Putamen (tissue), 1 donor: ENCODE measurements at places on chromosomes 16 and 17.

- no peak for DNase-seq
These were observed 28.1 kb downstream of the WSCD1 start for GRCh38 chr17:6098050-6098822.

- DNase-seq, result no peak
These were observed 20.4 kb upstream of the IL4R start for GRCh38 chr16:27293343-27293742.

DNA sequence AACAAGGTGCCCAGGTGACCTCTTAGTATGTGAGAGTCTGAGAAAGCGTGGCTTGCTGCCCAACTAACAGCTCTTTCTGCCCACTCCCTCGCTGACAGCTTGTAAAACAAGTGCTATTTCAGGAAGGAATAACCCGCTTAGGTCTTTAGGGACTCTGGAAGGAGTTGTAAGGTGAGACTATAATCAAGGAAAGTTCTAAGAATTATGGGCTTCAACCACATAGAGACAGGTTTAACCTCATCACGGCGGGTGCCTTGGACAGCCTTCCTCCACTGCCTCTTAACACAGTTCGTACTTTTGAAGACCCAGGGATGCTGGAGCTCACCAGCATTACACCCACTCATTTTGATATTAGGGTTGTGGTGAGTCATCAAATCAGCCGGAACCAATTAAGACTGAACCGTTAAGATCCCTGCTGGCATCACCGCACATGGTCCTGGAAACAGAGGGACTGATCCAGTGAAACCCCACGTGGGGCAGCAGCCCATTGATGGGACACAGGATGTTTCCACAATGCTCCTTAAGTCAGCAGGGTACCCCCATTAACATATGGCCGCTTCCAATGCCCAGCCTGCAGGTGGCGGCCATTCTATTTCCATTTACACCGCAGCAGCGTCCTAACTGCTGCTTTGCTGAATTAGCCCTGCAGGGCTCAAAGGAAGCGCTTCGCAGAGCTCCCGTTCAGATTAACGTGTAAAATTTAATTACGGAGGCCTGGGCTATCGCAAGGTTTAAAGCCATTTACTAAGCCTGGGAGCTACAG lies 176.6 kb upstream of the SDK2 start:
- DNase-seq, result no peak

DNA sequence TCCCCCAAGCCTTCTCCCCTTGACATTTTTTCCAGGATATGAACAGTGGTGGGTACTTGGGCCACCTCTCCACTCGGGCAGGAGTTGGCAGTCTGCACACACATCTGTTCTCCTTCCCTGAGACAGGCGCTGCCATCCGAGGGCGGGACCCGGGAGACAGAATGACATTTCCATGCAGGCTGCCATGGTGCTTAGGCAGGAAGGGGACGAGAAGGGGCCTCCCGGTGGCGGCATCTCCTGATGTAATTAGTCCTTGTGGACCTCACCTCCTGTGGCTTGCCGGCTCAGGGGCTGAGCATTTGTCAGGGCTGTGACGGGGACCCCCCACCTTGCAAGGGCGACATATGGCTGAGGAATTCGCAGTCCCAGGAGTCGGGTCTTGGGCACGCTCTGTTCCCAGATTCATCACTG lies 197.2 kb downstream of the FOXL1 start:
- DNase-seq, result no peak

DNA sequence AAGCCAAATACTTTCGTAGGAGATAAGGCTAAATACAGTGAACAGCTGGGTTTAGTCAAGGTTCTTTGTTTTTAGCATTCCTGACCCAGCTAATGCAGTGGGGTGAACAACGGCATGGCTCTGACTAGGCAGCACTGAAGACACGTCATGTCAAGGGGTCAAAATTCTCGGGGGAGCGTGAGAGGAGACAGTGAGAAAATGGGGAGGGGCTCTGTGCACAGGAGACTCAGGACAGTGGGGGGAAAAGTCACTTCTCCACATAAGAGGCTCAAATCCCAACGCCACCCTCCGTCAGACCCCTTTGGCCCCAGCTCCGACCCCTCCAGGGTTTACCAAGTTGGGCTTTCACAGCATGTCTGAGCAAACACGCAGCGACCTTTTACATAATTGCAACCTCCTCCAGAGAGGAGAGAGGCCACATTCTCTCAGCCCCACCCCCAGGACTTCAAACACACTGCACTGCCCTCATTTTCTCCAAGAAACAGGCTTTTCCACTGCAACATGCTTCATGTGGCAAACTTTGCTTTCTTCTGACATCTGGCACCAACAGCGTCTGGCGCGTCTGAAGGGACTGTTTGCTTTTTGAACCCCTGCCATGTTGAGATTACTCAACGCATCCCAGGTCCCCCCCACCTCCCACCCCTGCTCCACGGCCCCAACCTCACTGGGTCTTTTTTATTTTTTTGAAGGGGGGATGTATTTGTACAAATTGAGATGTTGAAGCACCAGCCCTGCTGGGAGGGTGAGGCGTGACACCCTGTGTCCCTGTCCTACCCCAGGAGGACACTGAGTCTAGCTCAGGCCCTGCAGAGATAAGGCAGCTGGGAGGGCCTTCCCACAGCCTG lies 30.0 kb downstream of the AXIN2 start:
- DNase-seq, result no peak

DNA sequence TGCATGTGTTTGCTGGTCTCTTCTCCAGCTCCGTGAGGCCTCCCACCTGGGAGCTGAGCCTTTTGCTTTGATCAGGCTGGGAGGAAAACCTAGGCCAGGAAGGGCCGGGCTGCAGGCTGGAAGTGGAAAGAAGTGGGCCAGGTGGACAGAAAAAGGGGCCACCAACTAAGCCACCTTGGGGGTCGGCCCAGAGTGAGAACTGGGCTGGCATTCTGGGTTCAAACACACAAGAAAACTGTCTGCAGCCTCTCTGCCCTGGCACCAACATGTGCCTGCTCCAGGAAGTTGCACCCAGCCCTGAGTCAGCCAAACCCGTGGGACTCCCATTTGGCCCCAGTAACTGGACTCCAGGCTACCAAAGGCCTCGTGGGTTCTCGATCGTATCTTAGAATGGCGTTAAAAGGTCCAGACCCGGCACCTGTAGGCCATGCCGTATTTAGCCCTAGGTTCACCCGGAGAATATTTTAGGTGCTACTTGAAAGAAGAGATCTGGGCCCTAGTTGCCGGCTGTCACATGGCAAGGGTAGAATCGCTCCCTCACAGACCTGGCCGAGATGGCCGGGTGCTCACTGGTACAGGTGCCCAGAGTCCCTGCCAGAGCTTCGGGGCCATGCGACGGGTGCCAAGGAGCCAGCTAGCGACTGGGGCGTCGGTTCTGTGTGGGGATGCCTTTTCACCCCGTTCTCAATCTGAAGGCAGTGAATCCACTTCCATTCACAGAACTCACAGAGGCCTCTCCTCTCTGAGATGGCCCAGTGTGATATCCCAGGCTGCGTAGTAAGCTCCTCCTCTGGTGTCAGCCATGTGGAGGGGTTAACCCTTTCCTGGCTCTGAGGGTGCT lies 236.6 kb downstream of the MRTFB start:
- DNase-seq, result no peak

DNA sequence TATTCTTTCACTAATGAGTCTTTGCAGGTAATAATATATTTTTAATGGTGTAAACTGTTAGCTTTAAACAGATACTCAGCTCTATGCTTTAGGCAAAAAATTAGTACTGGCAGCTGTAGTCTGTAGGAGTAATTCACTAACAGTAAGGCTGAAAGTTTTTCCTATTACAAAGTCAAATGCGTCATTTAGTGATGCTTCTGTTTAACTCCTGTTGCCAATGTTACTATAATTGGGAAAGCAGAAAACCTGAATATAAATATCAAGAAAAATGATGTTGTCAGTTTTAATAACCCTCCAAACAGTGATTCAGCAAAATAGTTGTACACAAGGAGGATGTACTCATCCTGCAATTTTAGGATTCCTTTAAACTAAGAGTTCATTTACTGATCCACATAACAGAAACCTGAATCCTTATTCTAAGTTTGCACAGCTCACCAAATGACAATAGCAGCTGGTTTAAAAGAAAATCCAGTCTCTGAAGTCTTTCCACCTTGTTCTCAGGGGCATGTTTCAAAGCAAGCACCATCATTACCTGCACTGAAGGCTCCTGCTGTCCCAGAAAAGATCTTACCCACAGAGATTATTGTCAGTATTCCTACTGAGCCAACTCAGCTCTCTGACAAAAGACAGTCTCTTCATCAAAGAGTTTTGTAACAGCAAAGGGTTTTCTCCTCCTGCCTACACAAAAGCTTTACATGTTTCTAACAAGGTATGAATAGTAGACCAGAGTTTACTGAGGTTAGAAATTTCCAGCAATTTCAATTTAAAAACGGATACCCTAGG lies 4.2 kb downstream of the CDR2 start:
- DNase-seq, result no peak
